NCI-H1092 treated with DMSO at 0.1 percent for 48 hours (cell line): ENCODE measurements at places on chromosomes 3 and 15.

DNA sequence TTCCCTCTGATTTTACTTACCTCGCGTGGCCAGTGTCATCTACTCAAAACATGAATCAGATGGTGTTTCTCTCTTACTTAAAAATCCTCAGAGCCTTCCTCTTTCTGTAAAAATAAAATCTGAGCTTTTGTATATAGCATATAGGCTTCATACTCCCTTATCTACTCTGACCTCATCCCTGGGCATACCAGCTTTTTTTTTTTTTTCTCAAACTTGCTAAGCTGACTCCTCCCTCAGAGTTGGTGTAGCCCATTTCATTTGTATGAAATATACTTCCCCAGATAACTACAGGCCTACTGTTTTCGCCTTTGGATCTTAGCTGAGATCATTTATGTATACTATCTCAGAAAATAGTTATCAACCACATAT lies 648.9 kb upstream of the ALCAM start:
- no peak for DNase-seq

- DNase-seq: no peak
These were observed 81.5 kb upstream of the SLC2A2 start for GRCh38 chr3:171108066-171108465.

DNA sequence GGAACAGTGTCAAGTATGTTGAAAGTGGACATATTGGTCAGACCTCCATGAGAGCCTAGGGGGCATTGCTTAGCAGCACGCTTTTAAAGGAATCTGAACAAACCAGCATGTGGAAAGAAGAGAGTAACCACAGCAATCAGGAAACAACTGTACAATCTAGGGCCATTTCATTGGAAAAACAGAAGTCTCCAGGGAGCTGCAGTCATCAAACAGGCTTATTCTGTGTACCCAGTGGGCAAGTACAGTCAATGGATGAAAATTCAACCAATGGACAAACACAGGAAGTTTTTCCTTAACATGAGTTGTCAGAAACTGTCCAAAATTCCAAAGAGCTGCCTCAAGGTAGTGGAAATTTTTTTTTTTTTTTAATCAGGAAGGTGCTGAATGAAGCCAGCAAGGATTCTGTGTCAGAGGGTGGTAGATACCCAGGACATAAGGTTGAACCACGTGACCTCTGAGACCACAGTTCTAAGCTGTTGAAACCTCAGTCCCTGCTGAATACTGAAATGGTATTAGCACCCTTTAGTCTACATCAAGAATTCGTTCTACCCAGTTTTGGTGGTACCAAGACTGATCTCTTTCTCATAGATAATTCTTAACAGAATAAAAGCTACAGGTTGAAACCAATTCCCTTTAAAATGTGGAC lies 4.4 kb upstream of the DLG1 start:
- DNase-seq: no peak

GRCh38 chr3:134345202-134345601 lies 29.0 kb downstream of the AMOTL2 start:
- DNase-seq: no peak

DNA sequence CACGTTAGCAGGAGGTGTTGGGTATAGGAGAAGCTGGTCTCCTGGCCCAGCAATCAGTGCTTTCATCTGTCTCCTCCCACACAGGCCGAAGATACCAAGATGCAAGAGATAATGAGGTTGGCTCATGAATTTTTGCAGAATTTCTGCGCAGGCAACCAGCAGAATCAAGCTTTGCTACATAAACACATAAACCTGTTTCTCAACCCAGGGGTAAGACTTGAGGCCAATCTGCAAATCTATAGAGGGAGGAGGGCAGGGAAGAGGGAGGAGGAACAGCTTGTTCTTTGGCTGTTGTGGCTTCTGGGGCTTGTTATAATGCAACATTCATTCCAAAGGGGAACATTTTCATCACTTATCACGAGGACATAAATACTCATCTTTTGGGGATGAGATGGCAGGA lies 195.3 kb downstream of the ITPR1 start:
- no peak for DNase-seq

- DNase-seq: no peak
These were observed 161.5 kb downstream of the TBC1D5 start for GRCh38 chr3:17580901-17581300.

GRCh38 chr15:35757361-35757760 lies 211.4 kb upstream of the DPH6 start:
- no peak for DNase-seq

DNA sequence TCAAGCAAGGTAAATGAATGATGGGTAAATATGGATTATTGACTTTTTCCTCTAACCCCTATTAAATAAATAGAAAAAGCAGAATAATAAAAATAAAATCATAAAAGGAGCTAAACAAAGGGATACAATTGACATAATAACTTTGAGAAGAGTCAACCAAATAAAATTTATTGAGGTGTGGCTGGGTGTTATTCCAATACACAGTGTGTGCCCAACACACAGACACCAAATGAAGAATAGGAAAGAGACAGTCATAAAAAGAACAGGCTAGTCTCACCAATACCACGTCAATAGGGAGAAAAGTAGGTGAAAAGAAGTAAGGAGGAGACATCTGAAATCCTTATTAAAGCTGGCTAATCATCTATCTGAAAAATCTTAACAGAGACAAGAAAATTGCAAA lies 127.1 kb downstream of the ZBBX start:
- no peak for DNase-seq

GRCh38 chr3:31433679-31433992 lies 99.1 kb upstream of the STT3B start:
- no peak for DNase-seq

DNA sequence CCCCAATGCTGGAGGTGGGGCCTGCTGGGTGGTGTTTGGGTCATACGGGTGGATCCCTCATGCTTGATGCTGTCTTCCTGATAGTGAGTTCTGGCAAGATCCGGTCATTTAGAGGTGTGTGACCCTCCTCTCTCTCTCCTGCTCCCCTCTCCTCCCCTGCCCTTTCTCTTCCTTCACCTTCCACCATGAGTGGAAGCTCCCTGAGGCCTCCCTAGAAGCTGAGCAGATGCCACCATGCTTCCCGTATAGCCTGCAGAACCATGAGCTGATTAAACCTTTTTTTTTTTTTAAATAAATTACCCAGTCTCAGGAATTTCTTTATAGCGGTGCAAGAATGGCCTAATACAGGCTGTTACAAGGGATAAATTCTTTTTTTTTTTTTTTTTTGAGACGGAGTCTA lies 36.3 kb upstream of the IQSEC1 start:
- DNase-seq: no peak

- no peak for DNase-seq
These were observed 22.6 kb downstream of the CLDN18 start for GRCh38 chr3:138032567-138032966.

- peak; percentile 72 for DNase-seq
These were observed 146.6 kb downstream of the TBL1XR1 start for GRCh38 chr3:177050501-177051237.

DNA sequence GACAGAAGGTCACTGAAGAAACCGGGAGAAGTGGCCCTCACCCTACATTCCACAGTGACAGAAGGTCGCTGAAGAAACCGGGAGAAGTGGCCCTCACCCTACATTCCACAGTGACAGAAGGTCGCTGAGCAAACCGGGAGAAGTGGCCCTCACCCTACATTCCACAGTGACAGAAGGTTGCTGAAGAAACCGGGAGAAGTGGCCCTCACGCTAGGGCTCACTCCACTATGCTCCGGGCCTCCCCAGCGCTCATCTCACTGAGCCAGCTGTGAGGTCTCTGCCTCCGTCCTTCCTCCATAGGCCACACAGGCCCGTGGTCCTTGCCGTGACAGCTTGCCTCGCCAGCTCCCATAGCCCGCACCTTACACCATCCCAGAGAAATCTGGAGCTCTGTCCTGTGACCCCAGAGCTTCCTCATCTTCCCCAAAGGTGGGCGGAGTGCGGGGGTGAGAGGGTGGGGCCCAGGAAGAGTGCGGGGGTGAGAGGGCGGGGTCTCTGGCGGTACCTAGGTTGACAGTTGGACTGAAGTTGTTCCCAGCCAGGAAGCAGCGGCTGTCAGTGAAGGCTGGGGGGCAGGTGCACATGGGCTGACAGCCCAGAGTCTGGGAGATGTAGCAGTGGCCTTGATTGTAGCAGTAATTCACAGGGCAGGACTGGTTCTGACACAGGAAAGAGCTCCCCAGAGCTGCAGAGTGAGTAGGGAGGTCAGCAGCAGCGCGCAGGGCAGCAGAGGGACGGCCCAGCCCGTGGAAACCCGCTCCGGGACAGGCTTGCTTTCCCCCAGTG lies 32.0 kb downstream of the MUC20 start:
- no peak for DNase-seq

DNA sequence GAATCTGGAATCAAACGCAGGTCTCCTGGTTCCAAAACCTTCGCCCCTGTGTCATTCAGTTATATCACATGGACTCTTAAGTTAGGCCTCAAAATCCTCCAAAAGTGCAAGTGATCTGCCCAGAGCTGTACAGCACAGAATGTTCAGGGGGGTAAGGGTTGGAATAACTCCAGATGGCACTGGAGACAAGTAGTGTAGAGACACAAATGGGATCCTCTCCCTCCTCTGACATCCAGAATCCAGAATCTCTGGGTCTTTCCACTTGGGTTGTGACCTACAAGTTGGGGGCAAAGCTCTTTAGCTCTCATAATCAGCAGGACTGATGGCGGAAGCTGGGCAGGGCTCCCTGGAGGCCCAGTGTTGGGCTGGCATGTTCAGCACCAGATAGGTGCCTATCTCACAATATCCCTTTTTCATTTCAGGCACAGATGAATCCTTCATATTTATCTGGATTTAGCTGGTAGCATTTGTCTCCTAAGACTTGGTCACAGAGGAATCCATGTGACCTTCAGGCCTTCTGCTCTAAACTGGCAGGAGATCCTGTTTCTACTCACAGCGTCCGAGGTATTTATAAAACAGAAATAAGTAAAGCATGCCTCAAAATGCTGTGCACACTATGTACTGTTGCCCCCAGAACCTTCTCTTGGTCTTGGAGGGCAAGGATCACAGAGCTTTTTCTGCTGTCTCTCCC lies 15.4 kb downstream of the ABHD2 start:
- no peak for DNase-seq

GRCh38 chr15:59657635-59658125 lies 365 bp upstream of the GTF2A2 start:
- DNase-seq: no peak

GRCh38 chr3:85050821-85051220 lies 92.0 kb downstream of the CADM2 start:
- no peak for DNase-seq

DNA sequence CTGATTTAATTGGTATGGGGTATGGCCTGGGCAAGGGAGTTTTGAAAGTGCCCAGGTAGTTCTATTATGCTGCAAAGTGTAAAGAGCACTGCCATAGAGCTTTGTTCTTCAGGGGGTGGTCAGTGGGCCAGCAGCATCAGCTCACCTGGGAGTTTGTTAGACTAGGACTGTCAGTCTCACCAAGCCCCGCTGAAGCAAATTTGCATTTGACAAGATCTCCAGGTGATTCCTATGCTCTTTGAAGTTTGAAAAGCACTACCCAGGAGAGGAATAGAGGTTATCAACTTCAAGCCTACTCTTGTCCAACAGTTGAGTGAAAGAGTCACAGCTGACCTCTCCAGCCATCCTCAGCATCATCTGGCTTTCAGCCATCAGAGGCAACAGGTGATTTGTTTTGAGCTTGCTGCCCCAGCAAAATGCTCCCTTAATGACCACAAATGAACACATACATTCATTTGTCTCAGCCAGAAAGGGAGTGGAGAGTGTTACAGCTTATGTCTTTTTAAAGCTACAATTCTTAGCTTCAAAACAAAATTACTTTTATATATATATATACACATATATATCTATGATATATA lies 8.0 kb downstream of the ZSCAN2 start:
- DNase-seq: no peak

DNA sequence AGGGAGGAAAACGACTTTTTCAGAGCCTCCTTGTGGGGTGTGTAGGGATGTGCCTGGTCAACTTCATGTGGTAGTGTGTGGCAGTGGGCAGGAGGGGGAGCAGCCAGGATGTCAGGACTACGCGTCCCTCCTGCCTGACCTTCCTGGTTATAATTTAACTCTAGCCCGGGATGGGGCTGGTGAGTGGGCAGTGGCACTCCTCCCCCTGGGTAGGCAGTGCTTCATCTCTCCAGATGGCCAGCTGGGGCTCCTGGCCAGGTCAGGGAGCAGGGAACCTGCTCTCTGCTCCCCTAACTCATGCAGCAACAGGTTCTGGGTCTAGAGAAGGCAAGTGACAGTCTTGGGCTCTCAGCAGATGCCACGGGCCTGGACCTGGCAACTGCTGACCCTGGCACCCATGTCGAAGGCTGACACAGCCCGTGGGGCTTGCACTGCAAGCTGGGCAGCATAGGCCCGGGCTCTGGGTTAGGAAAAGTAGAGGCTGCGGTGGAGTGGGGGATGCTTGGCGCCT lies 2.6 kb downstream of the ITIH4 start:
- DNase-seq: no peak

DNA sequence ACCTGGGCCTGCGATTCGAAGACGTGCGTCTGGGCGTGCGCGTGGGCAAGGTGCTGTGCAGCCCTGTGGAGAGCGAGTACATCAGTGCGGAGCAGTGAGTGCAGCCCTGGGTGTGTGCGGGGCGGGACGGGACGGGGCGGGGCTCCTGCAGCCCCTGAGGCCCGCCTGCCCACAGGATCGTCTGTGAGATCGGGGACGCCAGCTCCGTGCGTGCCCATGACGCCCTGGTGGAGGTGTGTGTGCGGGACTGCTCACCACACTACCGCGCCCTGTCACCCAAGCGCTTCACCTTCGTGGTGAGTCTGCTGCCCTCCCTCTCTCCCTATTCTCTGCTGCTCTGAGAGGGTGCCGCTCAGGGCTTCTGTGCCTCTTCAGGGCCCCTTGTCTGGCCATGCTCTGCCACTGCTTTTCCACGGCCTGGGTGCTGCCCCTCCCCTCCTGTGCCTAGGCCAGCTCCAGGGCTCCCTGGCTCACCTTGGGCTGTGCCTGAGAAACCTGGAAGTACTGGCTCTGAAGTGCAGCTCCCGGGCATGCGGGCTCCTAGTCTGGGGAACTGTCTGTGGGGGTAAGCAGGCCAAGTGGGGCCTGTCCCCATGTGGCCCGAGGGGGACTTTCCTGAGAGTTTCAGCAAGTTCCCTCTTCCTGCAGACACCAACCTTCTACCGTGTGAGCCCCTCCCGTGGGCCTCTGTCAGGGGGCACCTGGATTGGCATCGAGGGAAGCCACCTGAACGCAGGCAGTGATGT lies 31.8 kb downstream of the PLXNA1 start:
- DNase-seq: no peak

DNA sequence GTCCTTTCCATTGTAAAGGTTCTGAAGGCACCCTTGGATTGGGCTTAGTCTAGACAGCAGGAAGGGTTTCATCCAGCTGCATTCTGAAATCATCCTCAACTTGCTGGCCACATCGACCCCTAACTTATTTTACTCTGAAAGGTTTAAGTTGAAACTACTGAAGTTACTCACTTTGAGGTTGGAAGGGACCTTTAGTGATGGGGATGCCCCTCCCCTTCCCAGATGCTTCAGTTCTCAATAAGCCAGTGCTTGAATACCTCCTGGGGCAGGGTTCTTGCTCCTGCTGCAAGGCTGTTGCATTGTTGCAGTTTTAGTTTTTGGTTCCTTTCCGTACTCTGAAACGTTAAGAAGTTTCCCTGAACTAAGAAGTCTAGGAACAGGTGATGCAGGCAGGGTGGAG lies 26.4 kb downstream of the FGD5 start:
- DNase-seq: no peak
